Large intestine (tissue), 12 donors: ENCODE measurements at places on chromosomes 5 and 9. TPM values are rescaled to one million over a fixed set of nuclear protein-coding genes. Genes with fewer than 3 reads are reported as not detected.
A peak's percentile ranks its signal among the peaks of the same experiment; 100 is the strongest.

- no peaks in the 10 kb centered on the region for H3K36me3 ChIP-seq
- no peaks in the 10 kb centered on the region for H3K27me3 ChIP-seq
- peak; percentile 76 for DNase-seq
- peak overlapping the region; percentile 95 for H3K4me3 ChIP-seq
- H3K27ac ChIP-seq, result peak overlapping the region; percentile 99
Observed at GRCh38 chr5:109690975-109691574, 1.3 kb downstream of the MAN2A1 start.

DNA sequence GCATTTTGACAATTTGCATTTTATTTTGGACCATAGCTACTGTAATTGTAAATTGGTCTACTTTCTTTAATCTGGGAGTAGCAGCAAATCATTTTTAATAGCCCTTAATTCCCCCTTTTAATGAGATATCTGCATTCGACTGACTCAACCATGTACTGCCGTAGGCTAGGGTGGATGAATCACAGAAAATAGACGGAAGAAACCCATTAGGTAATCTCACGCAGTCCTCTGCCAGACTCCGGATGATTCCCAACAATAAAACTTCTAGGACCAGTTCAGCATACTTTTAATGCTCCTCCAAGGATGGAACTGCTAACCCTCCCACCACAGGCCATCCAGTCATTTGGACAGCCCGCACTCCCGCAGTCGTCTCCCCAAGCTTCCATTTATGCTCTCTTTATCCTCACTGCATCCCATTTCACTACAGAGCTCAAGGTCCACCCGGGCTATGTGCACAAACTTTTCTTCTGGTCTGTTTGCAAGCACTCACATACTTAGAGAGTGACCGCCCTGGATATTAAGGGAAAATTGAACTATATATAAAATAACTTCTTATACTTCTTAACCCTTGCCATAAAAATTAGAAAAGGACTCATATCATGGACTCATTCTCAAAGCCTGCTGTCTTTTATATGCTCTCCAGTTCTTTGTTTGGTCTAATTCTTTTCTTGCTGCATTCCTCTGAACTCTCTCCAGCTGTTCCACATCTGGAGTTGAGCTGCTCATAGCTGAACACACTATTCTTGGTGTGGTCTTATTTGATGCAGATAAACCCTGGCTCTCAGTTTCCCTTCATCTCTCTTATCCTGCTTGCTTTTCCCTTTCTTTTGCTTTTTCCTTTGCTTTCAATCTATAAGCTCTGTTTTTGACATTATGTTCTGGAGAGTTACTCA is 326.6 kb downstream of the ARL15 start:
- no peak for DNase-seq
- no peak overlapping the region for H3K27ac ChIP-seq
- H3K36me3 ChIP-seq, result no peaks in the 10 kb centered on the region
- no peak overlapping the region for H3K4me3 ChIP-seq
- H3K4me1 ChIP-seq, result no peaks in the 10 kb centered on the region

The GNE gene
- 11.4 TPM for polyA plus RNA-seq

- no peak for DNase-seq
- no peaks in the 10 kb centered on the region for H3K4me1 ChIP-seq
- H3K27ac ChIP-seq, result no peak overlapping the region
- H3K4me3 ChIP-seq, result no peak overlapping the region
- H3K36me3 ChIP-seq, result no peaks in the 10 kb centered on the region
Observed at GRCh38 chr9:1098551-1098950, 48.4 kb downstream of the DMRT2 start.

The OR1L4 gene
- polyA plus RNA-seq, result not detected

The SLC25A2 gene
- polyA plus RNA-seq, result 0.04 TPM

DNA sequence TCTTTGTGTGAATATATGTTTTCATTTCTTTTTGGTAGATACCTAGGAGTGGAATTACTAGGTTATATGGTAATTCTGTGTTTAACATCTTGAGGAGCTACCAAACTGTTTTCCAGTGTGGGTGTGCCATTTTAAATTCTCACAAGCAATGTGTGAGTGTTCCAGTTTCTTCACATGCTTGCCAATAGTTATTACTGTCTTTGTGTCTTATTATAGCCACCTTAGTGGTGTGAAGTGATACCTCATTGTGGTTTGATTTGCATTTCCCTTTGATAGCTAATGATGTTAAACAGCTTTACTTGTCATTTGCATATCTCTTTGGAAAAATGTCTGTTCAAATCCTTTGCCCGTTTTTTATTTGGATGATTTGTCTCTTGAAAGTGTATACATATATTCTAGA is 513.0 kb downstream of the TMEM38B start:
- H3K4me3 ChIP-seq, result no peak overlapping the region
- no peaks in the 10 kb centered on the region for H3K36me3 ChIP-seq
- no peaks in the 10 kb centered on the region for H3K27me3 ChIP-seq
- no peak for DNase-seq

The DOCK2 gene
- polyA plus RNA-seq, result 6.2 TPM

The NSUN2 gene
- polyA plus RNA-seq, result 83.8 TPM

The ANKRD31 gene
- polyA plus RNA-seq, result 0.21 TPM

The ZNG1E gene
- 78.3 TPM for polyA plus RNA-seq

The HOMER1 gene
- polyA plus RNA-seq, result 3.8 TPM

GRCh38 chr9:107487521-107488374 is 1.8 kb downstream of the KLF4 start:
- peak overlapping the region; percentile 72 for H3K27ac ChIP-seq
- peaks cover 24% of the 10 kb centered on the region for H3K36me3 ChIP-seq
- H3K4me1 ChIP-seq, result peaks cover 27% of the 10 kb centered on the region
- peak; percentile 60 for DNase-seq
- peak overlapping the region; percentile 62 for H3K4me3 ChIP-seq
- peaks cover 41% of the 10 kb centered on the region for H3K27me3 ChIP-seq

- no peaks in the 10 kb centered on the region for H3K36me3 ChIP-seq
- H3K4me1 ChIP-seq, result no peaks in the 10 kb centered on the region
- H3K27ac ChIP-seq, result no peak overlapping the region
- peaks cover 2% of the 10 kb centered on the region for H3K27me3 ChIP-seq
- no peak for DNase-seq
Observed at GRCh38 chr5:143976055-143976454, 164.1 kb downstream of the HMHB1 start.

The MACROH2A1 gene
- polyA plus RNA-seq, result 312 TPM

The DNAJC25 gene
- 12.3 TPM for polyA plus RNA-seq

GRCh38 chr9:118836891-118837290 is 532.3 kb downstream of the BRINP1 start:
- no peaks in the 10 kb centered on the region for H3K27me3 ChIP-seq
- no peak for DNase-seq
- H3K36me3 ChIP-seq, result no peaks in the 10 kb centered on the region
- H3K4me1 ChIP-seq, result no peaks in the 10 kb centered on the region
- H3K27ac ChIP-seq, result no peak overlapping the region
- H3K4me3 ChIP-seq, result no peak overlapping the region

- no peaks in the 10 kb centered on the region for H3K4me1 ChIP-seq
- H3K36me3 ChIP-seq, result no peaks in the 10 kb centered on the region
- H3K27ac ChIP-seq, result no peak overlapping the region
- DNase-seq, result no peak
Observed at GRCh38 chr5:67490543-67491321, 294.1 kb upstream of the CD180 start.
